Renal cortical epithelial cell (primary cell): ENCODE measurements at places on chromosomes 5 and 9. TPM values are rescaled to one million over a fixed set of nuclear protein-coding genes. Genes with fewer than 3 reads are reported as not detected.

The TEK gene
- total RNA-seq = 0.15 and 0.35 TPM in 2 replicates

The DBH gene
- not detected in 2 replicates for total RNA-seq

The OCLN gene
- total RNA-seq = 63.4 and 66.1 TPM in 2 replicates

The ANGPTL2 gene
- total RNA-seq = 0.17 and 1.7 TPM in 2 replicates

The PCDHGB7 gene
- 1.7 and 10.4 TPM in 2 replicates for total RNA-seq

The PRSS3 gene
- total RNA-seq = 0.45 and 1.6 TPM in 2 replicates

The PKD2L2 gene
- total RNA-seq = 0.05 TPM in 1 of 2 replicates, not detected in the other

The TBC1D2 gene
- total RNA-seq = 32.3 and 111 TPM in 2 replicates

The DMGDH gene
- 4.5 and 9.3 TPM in 2 replicates for total RNA-seq

The LTC4S gene
- 0.80 TPM in 1 of 2 replicates, not detected in the other for total RNA-seq

The SLC1A3 gene
- 0.87 and 1.7 TPM in 2 replicates for total RNA-seq

The LPAR1 gene
- 9.4 and 16.4 TPM in 2 replicates for total RNA-seq

The ANKRD55 gene
- total RNA-seq = not detected in 2 replicates

The OGN gene
- total RNA-seq = not detected in 2 replicates

The FAM163B gene
- not detected in 2 replicates for total RNA-seq
